ENCODE measurements at places on chromosomes 12 and 14. TPM values are rescaled to one million over a fixed set of nuclear protein-coding genes. Genes with fewer than 3 reads are reported as not detected.
A peak's percentile ranks its signal among the peaks of the same experiment; 100 is the strongest.

DNA sequence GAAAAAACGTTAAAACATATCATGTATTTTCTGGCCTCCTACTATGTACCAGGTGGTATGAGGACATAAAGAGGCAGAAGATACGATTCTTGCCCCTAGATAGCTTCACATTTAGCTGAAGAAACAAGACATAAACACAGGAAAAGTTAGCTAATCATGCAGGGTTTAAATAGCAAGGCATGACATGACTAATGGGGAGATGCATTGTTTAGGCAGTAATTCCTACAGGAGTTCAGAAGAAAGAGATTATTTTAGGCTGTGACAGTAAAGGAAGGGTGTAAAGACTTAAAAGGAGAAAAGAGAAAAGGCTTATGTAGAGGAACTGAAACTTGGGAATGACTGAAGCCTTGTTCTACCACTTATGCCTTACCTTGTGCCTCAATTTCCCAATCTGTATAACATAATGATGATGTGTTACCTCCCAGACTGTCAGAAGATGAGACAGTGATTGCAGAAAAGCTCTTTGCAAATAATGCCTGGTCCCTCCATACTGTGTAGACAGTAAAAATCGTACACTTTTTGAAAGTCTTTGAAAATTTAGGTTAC is 44.4 kb downstream of the PRKCH start:
- no peak for DNase-seq

DNA sequence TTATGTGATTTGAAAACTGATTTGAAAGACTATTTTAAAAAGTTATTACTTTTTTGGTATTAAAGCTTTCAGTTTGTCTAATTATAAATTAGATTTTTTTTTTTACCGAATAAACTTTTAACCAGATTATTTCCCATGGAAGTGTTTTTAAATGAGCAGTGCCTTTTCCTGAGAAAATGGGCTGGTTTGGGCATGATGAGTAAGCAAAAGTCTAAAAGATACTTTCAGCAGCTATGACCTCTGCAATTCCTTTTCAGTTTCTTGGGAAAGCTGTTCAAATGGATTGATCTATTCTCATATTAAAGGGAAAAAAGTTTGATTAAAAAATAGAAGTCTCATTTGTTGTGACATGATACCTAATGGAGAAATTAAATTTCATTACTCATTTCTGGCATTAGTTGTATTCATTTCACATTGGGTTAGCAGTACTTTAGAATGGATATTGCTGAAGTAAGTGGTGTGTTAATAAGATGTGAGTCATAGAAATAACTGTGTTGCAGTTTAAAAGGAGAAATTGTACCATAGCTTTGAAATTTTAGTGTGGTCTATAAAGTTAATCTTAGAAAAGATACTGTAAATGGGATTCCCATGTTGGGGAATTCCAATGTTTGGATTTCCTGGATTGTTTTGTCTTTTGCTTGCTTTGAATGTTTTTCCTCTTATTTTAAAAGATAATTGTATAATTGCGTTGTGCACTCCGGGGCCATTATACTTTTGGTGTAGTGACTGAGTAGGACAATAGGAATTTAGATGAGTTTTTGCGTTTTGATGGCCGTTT is 21.0 kb downstream of the KTN1 start:
- DNase-seq: peak; percentile 82

DNA sequence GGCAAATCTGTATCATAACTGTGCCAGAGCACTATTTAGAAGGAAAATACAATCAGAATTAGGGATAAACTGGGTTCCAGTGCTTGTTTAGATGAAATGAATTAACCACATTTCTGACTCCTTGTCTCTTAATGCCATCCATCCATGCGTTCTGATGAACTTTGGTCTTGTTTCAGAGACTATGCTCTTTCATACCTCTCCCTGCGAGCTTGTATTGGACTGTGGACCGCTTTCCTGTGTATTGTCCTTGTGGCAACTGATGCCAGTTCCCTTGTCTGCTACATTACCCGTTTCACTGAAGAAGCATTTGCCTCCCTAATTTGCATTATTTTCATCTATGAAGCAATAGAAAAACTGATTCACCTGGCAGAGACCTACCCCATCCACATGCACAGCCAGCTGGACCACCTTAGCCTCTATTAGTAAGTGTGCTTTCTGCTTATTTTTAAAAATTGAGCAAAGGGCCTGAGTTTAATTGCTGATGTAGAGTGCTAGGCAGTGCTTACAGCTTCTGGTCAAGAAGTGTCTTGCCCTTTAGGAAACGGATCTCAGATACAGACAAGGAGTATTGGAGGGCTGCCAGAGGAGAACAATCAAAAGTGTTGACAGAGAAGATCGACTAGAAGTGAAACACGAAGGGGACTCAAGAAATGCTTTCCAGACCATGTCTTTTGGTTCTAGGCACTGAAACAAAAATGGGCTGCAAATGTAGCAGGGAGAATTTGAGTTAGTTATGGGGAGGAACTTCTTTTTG is 46.7 kb downstream of the SLC4A8 start:
- no peak for DNase-seq

DNA sequence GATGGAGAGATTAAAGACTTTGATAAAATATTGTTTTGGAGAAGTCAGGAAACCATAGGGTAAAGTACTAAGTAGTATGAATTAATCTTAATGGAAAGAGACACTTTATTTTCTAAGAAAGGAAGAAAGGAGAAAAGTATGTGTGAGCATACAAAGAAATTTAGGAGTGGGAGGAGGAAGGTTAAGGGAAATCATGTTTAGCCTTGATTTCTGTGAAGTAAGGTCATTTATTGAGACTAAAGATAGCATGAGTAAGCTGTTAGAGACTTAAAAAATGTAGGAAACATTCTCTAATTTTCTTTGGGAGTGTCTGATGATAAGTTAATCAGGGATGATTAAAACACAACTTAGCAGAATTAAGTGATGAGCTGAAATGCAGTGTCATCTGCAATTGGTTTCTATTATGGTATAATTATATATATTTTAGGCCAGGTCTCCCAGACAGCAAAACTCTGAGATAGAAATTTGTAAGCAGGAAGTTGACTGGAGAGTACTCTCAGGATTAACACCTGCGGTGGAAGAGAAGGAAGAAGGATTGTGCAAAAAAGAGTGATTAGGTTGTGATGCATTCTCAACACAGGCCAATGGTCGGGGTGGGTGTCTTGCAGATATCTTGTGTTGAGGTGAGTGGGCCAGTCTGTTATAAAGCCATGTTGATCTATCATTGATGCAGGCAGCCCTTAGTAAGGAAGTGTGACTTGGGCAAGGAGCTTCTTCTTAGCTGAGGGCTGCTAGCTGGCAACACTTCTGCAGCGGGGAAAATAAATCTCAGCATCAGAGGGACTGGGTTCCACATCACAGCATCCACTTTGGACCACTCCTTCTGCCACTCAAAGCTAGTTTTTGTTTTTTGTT is 256.2 kb downstream of the AEBP2 start:
- no peak for DNase-seq

GRCh38 chr12:52872644-52873389 is 24.0 kb upstream of the KRT78 start:
- DNase-seq: no peak

- DNase-seq: no peak
These were observed 226.2 kb upstream of the LHX5 start for GRCh38 chr12:113697651-113698509.

The ANO4 gene
- total RNA-seq: not detected

DNA sequence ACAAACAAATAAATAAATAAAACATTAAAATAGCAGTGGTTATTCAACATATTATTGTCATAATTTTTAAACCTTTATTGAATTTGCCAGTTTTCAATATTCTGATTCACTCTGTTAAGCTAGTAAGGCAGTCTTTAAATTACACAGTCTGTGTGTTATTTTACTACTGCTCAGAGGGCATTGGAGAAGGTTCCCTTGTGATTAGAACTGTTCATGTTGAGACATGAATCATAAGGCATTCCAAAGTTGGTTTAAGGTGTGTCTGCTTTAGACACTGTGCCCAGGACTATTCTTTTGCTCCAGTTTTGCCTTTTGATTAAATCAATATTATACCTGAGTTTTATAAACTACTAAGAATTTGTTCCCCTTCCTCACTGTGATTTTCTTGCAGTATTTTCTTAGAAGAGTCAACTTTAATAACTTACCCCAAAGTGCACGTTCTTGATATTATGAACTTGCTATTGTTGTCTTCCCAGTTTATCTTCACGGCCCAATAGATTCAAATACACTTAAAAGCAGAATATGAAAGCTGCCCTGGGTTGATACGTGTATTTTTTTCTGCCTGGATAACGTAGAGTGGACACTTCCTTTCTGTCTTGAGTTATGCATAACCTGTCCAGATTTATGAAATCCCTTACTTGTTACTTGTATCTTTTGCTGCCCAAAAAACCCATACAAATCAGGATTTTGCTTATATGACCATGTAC is 105.3 kb upstream of the BCAT1 start:
- DNase-seq: no peak

DNA sequence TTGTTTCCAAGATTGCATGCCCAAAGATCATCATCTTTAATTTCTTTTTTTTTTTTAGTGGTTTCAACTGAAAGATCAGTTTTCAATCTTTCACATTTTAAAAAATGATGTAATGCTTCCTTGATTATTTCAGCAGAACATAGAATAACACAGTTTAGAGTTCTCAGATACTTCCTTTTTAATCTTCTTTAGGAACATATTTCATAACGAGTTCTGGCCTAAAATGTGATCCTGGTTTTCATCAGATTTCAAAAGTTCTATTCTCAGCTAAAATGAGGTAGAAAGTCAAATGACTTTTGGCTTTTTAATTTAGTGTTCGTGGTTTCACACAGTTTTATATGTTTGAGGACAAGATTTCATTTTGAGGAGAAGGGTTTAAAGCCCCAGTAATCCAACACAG is 40.0 kb upstream of the NR1H4 start:
- DNase-seq: no peak

The TBC1D30 gene
- 10.7 TPM for total RNA-seq

The CCND2 gene
- 0.03 TPM for total RNA-seq

The CCDC184 gene
- total RNA-seq: not detected

Data from Caki2 (cell line).